EL (cell line): ENCODE measurements at places on chromosomes 7 and 10.

DNA sequence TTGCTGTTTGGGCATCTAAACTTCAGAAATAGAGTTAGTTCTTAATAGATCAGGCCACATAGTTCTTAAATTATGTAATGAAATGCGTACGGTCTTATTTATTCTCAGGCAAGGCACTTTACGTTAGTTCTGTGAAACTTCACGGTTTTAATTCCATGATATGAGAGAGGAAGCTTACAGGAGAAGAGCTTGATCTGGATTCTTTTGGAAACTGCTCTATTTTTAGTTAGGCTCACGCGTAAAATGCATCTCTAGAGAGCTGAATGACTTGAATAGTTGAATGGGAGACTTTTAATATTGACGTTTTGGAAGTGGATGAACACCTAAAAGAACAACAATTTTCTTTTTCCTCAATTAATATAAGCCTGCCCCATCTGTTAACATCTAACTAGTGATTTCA lies 71.1 kb downstream of the PRKG1 start:
- DNase-seq: no peak

- no peak for DNase-seq
Measured at GRCh38 chr10:4708123-4708759, 117.8 kb upstream of the AKR1E2 start.

DNA sequence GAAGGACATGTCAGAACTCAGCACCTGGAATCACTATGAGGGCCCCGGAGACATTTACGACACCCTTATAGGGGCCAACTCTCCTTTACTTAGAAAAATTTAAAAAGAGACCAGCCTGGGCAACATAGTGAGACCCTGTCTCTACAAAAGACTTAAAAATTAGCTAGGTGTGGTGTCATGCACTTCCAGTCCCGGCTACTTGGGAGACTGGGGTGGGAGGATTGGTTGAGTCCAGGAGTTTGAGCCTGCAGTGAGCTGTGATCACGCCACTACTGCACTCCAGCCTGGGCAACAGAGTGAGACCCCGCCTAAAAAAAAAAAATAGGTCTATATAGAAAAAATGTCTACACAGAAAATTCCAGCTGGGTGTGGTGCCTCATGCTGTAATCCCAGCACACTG lies 7.5 kb upstream of the CYTH3 start:
- no peak for DNase-seq

- peak; percentile 60 for DNase-seq
Measured at GRCh38 chr7:151060416-151061212, 1.2 kb downstream of the SLC4A2 start.

DNA sequence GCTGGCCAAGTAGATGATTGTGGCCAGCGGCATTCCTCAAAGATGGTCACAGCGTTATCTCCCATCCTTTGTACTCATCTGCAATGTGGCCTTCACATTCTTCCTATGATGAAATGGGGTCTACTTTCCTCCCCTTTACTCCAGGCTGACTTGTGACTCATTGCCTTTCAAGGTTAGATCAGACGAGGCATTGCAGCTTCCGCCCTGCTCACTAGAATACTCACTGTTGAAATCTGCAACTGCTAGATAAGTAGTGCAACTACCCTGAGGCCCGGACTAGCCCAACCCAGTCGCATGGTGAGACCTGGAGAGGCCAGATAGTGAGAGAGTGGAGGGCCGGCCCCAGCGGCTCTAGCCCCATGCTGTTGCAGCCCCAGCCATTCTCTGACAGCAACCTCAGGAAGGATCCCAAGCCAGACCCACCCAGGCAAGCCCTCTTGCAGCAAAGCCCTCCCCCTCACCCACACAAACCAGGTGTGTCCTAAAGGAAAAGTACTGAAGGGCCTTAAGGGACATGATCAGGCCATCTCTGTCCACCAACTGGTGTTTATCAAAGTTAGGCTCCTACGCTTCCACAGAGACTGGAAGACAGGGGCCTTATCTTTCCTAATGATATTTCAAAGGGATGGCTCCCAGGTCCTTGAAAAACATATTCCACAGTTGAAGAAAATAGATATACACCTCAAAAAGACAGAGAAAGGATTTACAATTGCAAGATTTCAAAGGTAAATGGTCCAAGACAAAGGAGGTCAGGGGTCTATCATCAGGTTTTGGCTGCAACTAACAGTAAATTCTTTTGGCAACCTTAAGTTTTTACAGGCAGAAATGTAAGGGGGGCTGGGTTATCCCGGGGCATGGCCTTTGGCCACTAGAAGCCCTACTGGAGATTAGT lies 107.2 kb upstream of the TRIM24 start:
- DNase-seq: peak; percentile 23

DNA sequence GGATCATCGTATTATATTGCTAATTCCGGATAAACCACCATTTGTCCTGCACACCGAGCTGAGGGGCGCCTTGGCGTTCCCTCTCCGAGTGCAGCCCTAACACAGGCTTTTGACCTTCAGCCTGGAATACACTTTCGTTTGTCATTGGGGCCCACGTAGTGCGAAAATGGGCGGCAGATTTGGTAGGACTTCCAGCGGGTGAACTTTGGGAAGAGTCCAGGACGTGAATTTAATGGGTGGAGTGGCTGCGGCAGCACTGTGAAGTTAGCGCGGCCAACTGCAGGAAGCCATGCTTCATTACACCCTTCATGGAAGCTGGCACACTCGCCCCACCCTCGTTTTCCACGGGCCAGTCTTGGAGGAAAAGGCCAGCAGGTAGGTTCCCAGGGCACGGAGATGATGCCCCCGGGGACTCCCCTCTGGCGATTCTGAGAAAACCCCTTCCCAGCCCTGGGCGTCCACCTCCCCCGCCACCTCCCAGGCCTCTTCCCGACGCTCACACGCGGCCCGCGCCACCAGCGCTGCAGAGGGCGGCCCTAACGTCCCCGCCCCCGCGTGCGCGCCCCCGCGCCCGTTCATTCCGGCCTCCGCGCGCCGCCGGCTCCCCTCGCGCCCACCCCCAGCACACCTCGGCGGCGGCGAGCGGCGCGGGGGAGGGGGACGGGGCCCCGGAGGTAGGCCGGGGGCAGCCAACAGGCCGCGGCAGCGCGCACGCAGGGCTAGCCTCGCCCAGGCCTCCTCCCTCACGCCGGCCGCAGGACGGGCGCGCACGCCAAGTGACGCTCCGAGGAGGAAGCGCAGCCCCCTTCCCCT lies at the start of gene MLLT10:
TSS of gene MLLT10 (plus strand) at position 766 of the 813 bp plus-strand sequence. CDS start 413 bp downstream, outside the sequence.
- DNase-seq: peak; percentile 95

- DNase-seq: no peak
Measured at GRCh38 chr7:121262221-121262620, 66.6 kb upstream of the WNT16 start.

DNA sequence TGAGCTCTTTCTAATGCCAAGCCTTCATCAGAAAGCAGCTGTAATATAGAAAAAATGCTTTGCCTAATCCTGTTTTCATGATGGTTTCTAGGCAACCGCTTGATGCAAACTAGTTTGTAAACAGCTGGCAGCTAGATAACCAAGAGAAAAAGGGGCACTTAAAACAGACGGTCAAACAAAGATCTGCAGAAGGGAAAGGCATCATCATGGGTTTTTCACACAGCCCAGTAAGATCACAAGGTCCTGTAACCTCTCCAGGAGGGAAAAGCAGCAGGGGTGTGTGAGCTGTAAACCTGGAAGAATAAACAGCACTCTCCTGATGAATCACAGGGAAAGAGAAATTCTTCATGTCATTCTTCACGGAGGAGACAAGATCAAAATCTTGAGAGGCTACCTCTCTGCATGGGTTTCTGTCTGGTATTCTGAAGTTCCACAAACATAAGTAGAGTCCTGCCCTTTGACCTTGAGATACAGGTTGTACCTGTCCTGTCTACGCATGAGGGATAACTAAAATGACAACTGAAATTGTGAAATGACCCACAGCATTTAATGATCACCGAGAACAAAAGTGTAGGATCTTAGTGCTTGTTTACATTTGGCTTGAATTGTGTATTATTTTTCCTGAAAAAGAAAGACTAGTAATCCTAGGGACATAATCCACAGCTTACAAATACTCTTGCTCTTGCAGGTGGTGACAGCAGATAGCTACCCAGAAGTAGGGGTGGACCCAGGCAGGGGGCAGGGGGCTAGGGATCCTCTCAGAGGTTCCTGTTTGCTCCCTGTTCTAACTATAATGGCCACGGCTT lies 48.0 kb downstream of the CREB3L2 start:
- DNase-seq: peak; percentile 72

GRCh38 chr7:123090456-123090855 lies 95.0 kb upstream of the TAS2R16 start:
- DNase-seq: no peak

GRCh38 chr10:62610649-62611229 lies 193.8 kb upstream of the ADO start:
- peak; percentile 51 for DNase-seq

DNA sequence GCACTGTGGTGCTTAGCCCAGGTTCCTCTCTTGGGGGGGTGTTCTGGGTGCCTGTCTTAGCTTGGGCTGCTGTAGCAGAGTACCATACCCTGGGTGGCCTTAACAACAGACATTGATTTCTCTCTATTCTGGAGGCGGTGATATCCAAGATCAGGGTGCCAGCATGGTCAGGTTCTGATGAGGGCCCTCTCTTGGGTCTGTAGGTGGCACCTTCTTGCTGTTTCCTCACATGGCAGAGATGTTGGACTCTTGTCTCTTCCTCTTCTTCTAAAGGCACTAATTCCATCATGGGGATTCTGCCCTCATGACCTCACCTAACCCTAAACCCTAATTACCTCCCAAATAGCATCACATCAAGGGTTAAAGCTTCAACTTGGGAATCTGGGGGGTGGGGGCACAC lies 19.9 kb upstream of the CRHR2 start:
- DNase-seq: no peak

DNA sequence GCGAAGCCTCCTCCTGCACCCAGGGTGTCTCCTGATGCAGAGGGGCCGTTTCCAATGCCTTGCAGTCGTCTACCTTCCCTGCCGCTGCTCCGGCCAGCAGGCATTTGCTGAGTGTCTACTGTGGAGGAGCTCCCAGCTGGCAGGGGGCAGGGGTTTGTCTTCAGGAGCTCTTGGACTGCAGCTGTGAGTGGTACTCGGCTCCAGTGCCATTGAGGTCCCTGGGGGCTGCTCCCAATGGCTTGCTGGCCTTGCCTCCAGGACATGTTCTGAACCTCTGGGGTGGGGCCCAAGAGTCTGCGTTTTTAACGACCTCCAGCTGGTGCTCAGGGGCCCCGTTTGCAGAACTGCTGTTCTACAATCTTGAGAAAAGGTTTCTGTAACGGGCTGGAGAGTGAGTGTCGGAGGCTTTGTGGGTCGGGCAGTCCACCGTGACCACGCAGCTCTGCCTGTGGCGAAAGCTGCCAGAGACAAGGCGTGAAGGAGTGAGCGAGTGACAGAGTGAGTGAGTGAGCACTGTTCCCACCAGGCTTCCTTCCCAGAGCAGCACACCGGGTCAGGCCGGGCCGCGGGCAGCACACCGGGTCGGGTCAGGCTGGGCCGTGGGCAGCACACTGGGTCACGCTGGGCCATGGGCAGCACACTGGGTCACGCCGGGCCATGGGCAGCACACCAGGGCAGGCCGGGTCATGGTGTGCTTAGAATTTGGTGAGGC lies 520.2 kb downstream of the PTPRN2 start:
- DNase-seq: no peak

DNA sequence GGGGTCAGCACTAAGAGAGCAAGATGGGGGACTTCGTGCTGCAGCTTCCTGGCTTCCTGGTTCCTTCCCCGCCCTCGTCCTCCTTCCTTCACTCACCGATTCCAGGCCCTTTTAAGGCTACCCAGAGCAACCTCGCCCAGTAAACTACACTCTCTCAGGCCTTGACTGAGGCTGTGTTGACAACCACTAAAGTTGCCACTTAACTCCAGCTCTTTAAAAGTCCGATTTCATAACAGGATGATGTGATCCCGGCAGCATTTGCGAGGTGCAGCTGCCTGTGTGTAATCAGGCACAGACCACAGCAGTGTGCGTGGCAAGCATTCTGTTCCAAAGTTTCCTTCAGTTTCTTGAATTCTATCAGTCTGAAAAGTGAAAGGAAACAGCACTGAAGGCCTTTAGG lies 110.6 kb downstream of the RAB11FIP2 start:
- DNase-seq: peak; percentile 24
